ENCODE measurements at places on chromosomes 5 and 9.

- no peak for DNase-seq
Observed at GRCh38 chr5:155193483-155194107, 180.0 kb downstream of the KIF4B start.

DNA sequence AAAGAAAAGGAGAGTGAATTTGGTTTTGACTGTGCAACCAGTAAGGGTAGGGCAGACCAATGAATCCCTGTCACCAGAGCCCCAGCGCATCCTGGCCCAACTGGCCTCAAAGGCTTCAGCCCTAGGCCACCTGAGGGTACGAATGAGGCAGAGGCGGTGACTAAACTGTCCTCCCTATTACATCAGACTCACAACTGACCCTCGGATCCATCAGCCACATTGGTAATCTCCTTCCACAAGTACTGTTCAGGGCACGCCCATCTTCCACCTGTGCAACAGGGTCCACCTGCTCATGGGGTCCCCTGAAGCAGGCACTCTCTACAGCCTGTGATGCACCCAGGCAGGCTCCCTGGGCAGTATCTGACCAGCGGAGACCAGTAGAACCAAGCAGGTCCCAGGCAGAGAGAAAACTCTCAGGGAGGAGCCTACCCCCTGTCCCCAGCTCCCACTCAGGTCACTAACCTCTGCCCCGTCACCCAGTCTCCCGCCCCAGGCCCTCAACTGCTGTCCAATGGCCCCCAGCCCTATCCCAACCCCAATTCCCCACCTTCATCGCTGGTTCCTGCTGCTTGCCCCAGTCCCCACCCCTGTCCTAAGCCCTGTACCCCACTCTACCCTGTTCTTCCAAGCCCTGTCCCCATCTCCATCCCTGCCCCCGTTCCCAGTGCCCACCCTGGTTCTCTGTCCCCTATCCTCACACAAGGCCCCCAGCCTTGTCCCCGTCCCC, 904 bp downstream of the EDF1 start:
- no peak for DNase-seq

GRCh38 chr5:179241764-179242370, 103.4 kb downstream of the ADAMTS2 start:
- no peak for DNase-seq

DNA sequence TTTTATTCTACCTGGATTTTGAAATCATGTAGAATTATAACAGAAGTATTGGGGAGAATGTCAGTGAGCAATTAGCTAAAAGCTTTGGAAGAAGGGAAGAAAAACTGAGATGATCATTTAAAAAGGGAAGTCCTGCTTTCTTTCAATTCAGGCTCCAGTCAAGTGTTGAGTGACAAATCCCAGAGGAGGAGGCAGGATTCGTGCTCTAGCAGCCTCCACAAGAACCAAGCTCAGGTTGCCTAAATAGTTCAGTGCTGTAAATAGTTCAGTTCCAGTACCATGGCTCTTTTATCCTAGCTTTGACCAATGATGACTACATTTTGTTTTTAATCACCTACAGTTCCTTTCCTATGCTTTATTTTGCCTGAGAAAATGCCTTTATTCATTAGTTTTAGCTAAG, 204.9 kb upstream of the NREP start:
- no peak for DNase-seq

GRCh38 chr5:58191443-58191842, 268.4 kb downstream of the PLK2 start:
- no peak for DNase-seq

GRCh38 chr5:66015196-66015960, 89.0 kb downstream of the ERBIN start:
- no peak for DNase-seq

GRCh38 chr5:129935626-129936025, 31.4 kb downstream of the CHSY3 start:
- no peak for DNase-seq
